ENCODE measurements at places on chromosomes 13 and 19.

DNA sequence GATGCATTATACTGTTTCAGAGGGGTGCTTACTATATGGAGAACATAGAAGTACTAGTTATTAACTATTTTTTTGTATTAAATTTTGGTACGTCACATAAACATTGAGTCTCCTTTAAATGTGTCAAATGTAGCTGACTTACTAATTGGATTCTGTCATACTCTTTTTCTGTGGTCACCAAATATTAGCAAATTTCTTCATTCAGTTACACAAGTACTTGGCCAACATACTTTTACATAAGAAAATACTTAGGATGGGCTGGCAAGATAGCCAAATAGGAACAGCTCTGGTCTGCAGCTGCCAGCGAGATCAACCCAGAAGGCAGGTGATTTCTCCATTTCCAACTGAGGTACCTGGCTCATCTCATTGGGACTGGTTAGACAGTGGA is 19.2 kb downstream of the LPAR6 start:
- DNase-seq, result no peak

- DNase-seq, result no peak
These were observed 1.5 kb downstream of the HTR2A start for GRCh38 chr13:46895381-46895780.

GRCh38 chr19:39828015-39828653 is 5.8 kb downstream of the DYRK1B start:
- no peak for DNase-seq

DNA sequence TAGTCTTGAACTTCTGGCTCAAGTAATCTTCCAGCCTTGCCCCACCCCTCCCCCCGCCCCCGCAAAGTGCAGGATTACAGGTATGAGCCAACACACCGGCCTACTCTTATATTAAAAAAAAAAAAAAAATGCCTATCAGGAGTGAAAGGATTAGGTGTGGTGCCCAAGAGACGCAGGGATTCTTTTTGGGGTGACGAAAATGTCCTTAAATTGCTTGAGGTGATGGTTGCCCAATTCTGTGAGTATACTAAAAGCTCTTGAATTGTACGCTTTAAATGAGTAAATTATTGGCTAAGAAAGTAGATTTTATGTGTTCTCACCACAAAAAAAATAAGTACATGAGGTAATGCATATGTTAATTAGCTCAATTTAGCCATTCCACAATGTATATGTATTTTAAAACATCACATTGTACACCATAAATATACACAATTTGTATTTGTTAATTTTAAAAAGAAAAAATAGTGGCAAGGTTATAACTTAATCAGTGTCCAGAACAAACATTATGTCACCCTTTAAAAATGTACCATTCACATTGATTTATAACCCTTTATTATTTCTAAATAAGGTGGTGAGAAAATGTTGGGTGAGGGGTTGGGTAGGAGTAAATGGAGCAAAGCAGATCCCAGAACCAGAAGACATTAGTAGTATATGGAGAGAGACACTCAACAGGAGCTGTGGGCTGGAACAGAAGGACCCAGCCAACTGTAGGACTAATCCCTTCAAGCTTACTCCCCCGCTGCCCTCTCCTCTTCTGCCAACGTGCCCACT is 3.9 kb downstream of the IGSF23 start:
- no peak for DNase-seq

DNA sequence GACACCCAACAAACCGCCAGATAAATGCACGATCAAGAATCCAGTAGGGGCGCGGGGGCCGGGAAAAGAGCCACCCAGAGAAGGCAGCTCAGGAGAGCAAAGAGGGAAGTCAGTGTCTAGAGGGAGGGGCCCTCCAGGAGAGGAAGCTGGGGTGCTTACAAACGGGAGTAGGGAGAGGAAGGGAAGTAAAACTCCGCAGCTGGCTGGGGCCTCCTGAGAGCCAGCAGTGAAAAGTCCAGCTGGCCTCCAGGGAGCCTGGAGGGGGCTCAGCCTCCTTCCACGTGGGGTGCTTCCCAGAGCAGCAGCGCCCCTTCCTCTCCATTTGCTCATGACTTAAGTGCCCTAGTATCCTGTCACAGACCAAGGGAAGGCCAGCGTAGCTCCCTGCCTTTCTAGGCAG is 51.8 kb downstream of the TMED1 start:
- no peak for DNase-seq

DNA sequence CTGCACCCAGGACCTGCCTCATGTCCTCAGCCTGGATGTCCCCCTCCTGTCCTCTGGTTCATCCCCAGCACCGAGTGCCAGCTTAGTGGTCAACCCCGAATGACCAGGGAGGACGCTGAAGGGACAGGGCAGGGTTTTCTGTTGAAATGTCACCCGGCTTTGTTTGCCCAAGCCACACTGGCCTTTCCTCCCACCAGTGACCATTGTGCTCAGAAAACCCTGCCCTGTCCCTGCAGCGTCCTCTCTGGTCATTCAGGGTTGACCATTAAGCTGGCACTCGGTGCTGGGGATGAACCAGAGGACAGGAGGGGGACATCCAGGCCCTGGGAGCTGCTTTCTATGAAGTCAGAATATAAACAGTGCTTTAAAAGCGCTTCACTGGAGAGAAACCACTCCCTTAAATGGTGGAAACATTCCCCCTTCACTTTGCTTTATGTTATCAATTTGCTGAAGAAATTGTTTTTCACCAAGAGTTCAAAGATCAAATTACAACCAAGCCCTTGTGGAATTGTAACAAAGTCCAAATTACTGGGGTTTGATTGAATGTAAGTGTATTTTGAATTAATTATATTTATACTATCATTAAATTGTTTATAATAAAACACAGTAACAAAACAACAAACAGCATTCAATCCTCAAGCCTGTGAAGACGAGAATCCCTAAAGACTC is 21.4 kb downstream of the CARS2 start:
- no peak for DNase-seq

- DNase-seq, result no peak
These were observed 27.6 kb downstream of the ANKRD27 start for GRCh38 chr19:32647361-32647760.

DNA sequence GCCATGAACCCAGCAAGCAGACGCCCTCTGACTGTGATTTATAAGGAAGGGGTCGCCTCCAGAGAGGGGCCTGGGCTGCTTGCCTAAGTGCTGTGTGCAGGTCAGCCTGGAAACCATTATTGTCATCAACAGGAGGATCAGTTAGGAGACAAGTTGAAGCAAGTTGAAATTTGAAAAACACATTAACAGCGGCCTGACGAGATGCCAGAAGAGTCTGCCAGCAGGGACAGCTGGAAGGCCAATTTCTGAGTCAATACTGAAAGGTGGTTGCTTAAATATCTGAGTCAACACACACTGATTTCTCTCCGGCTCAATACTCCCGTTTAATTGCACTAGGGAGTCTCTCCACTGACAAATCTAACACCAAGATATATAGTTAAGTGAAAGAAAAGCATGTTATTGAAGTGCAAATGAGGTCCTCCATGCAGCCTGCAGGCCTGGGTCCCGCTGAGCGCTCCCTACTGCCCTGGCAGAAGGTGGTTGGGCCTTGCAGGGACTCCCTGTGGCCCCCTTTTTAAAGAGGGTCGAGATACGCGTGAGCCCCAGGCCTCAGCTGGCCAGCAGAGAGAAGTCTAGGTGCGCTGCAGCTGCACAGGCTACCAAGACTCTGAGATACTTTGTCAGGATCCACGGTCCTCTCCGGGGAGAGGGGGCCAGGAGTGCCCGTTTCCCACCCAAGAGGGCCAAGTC is 91.1 kb downstream of the RNASEH2B start:
- DNase-seq, result no peak

- no peak for DNase-seq
These were observed 1.8 kb downstream of the NCAN start for GRCh38 chr19:19213426-19214158.

GRCh38 chr19:39363901-39364457 is 21.8 kb downstream of the SAMD4B start:
- no peak for DNase-seq

GRCh38 chr19:37007587-37008220 is 70.5 kb upstream of the ZNF420 start:
- DNase-seq, result no peak

- no peak for DNase-seq
These were observed 32.1 kb upstream of the SLITRK1 start for GRCh38 chr13:83914368-83914767.

DNA sequence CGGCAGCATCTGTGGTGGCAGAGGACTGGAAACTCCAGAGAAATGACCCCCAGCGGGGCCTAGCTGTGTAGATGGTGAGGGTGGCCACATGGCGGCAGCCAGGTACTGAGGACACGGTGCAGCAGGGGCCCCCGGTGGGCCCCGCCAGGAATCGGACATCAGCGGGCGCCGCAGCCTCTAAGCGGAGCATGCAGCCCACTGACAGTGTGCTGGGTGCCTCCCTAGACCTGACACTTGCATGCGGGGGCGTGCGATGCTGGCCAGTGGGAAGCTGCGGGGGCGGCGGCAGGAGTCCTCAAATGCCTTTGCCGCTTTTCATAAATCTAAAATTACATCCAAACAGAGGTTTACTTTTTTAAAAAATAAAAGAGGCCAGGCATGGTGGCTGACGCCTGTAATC is 16.1 kb downstream of the ADAT3 start:
- no peak for DNase-seq

Data from HuH-7.5 (cell line).